ENCODE measurements at places on chromosomes 2 and 18.

DNA sequence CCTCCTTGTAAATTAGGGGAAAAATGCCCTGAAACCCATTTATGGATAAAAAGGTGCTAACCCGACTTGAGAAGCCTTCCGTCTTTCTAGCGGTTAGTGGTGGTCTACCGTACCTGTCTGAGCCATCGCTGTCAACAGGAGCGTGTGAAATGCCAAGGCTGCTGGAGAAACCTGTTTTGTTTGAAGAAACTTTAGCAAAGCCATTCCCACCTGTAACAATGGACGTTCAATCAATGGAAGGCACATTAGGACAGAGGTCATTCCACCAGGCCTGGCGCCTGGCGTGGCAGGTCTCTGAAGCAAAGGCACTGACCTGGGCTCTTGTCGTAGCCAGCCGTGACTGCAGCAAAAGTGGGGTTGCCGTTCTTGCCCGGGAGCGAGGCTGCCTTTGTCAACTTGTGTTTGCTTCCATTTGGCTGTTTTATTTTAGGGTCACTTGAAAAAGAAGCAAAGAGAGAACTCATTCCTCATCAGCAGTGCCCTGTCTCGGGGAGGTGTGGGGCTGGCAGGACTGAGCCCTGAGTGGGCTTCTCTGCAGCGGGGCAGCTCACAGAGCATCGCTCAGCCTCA, 47.2 kb downstream of the ZAP70 start:
- DNase-seq, result no peak

GRCh38 chr2:190119257-190119656, 56.7 kb upstream of the MSTN start:
- no peak for DNase-seq

DNA sequence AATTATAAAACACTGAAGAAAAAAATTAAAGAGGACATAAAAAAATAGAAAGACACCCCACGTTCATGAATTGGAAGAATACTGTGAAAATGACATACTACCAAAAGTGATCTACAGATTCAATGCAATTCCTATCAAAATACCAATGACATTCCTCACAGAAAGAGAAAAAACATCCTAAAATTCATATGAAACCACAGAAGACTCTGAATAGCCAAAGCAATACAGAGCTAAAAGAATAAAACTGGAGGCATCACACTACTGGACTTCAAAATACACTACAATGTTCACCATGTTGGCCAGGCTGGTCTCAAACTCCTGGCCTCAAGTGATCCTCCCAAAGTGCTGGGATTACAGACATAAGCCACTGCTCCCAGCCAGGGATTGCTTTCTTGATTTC, 56.3 kb downstream of the TLK1 start:
- no peak for DNase-seq

DNA sequence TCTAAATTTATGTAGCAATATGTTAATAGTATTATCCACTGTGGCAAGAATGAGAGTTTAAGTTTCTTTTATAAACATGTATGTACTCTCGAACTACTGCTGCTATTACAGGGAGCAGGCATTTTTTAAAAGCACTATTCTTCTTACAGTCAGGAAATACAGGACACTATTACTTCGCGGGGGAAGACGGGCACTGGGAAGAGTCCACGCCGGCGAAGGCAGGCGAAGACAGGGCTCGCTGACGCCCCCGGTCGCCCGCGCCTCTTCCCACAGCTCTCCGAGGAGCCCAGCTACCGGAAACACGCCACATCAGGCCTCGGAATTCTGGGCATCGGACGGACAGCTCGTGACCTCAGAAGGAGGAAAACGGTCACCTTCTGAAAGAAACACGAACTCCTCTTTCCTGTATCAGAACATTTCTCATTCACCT, 90.2 kb downstream of the FAM161A start:
- peak; percentile 89 for DNase-seq

- DNase-seq, result peak; percentile 84
Measured at GRCh38 chr2:70086838-70087701, at the start of gene PCBP1. PCBP1 (plus strand) TSS chr2:70087477; CDS start chr2:70087744, 267 bp downstream.

DNA sequence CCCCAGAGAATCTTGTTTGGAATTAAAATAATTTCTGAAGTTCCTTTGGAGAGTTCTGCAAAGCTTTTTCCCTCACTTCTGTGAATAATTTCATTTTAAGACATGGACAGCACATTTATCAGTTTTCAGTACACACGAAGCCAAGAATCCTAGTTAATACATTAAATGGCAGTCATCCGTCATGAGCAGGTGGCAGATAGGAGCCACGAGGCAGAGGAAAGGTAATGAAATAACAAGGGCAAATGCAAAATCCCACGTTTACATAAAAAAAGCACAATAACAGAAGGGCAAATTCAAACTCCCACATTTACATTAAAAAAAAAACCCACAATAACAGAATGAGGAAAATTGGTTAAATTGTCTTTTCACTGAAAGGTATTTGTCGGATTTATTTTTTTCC, 25.9 kb upstream of the SNTG2 start:
- no peak for DNase-seq

DNA sequence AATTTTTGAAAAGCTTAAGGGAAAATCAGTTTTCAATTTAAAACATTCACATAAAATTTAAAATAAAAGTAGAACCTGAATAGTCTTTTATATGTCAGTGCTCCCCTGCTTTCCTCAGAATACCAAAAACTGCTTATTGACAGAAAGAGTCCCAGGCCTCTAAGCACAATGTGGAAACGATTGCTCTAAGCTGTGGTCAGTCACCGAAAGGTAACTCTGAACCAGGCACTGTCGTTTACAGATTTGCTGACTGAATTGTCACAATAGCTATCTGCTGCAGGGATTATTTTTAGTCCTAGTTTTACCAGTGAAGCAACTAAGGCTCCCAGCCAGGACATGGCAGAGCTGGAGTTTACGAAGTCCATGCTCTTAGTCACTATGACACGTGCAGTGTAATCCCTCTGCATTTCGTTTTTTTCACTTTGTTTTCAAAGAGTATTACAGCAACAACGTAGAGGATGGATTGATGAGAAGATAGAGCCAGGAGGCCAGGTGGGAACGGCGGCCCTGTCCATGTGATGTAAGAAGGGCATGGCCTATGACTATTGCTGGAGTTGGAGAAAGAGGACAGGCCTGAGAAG, 28.1 kb upstream of the TMEM247 start:
- DNase-seq, result no peak

- DNase-seq, result no peak
Measured at GRCh38 chr2:197248623-197249022, 62.0 kb downstream of the ANKRD44 start.

- no peak for DNase-seq
Measured at GRCh38 chr18:33838054-33838453, 260.0 kb downstream of the ASXL3 start.
